ENCODE measurements at places on chromosomes 1 and 21.

DNA sequence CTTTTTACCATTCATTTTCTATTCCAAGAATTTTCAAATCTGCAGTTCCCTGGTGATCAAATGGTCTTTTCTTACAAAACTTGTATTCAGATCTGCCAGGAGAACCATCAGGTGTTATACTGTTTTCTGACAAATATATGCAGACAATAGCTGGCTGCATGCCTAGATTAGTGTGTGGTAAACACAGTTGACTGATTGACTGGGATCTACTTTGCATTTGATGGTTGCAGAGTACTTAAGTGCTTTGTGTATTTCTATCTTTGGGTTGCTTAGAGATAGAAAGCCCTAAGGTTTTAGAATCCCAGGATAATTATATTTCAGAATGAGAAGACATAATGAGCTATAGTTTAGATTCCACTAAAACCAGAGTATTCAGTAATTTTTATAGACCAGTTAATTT lies 102.0 kb upstream of the CHODL start:
- no peak for DNase-seq

- DNase-seq, result no peak
Observed at GRCh38 chr1:107940017-107940577, 24.9 kb downstream of the VAV3 start.

DNA sequence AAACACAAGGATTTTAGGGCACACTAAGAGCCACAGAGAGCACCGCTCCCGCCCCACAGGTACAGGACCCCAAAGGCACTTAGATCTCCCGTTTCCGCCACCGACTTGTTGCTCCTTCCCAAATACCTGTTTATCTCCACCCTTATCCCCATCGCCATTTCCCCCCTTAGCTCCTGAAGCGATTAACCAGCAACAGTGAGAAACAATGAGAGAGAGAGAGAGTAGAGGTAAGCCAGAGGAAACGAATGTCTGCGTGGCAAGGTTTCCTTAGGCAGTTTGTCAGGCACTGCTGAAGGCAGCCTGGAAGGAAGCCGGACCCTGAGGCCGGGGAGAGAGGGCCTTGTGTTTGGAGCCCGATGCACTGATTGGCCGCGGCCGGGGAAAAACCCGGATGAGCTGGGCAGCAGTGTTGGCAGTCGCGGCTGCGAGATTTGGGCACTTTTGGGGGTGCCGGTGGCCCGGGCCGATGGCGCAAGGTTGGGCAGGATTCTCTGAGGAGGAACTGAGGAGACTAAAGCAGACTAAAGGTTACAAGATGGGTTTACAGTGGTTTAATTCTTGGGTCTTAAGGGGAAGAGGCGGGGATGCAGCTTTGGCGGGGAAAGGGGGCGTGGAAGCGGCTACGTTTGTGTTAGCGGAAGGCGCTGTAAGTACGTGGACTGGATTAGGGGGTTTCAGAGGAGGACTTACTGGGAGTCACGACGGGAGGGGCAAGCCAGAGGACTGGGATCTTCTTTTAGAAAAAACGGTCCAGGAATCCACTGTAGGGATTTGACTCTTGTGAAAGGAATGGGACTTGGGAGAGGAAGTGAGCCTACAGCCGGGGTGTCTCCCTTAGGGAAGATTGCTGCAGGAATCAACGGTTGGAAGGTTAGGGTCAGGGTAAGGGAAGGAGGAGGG lies at the start of gene GORAB:
Gene GORAB (plus strand): TSS at position 409 of the 900 bp plus-strand sequence. CDS start 58 bp downstream, at position 467.
- DNase-seq, result peak; percentile 81

- no peak for DNase-seq
Observed at GRCh38 chr1:54859700-54860391, 27.1 kb downstream of the DHCR24 start.

DNA sequence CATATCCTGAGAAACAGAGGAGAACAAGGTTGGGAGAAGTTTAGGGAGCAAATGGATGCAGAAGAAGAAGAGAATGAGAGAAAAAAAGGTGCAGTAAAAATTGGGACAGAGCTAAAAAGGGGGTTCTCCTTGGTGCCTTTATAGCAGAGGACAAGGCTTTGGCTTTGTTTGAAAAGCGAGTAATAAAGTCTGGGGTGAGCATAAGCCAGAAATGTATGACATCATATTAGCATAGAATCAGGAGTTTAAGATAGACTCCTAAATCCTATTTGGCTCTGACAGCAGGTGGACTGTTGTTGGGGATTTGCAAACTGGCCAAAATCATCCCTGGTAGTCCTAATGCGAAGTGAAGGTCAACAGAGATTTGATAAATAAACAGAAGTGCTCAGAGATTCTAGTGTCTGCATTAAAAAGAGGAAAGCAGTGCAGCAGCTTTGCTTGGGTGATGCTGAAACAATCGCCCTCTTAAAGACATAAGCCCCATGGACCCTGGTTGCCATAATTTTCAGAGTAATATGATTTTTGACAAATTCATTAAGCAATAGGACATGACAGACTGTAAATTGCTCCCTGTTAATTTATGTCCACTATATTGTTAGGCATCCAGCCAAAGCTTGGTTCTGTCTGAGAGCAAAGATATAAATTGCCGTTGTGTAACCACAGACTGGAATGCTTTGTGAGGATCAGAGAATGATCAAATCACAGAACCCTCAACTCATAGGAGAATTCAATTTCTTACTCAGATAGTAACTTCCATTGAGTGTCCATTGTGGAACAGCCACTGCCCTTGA lies 385.0 kb upstream of the NFIA start:
- no peak for DNase-seq

GRCh38 chr1:54011316-54012007 lies 6.5 kb downstream of the LDLRAD1 start:
- no peak for DNase-seq

DNA sequence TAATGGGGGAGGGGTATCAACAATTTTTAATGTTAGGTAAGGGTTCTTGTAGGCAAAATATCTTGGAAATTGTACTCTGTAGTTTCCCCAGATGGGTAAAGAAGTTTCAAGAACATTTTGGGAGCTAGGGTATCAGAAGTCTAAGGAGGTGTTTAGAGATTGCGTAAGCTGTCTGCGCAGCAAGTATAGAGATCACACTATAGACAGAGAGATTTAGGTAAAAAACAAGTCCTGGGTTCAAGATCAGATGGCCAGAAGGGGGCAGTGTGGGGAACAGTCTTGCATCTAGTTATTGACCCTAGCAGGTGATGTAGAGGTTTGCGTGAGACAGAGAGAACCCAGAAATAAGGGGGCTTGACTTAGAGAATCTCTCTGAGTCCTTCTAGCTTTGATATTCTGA lies 80.8 kb downstream of the S1PR1 start:
- DNase-seq, result no peak

- no peak for DNase-seq
Observed at GRCh38 chr1:10803971-10804820, 7.8 kb upstream of the CASZ1 start.

GRCh38 chr1:100151679-100152078 lies 18.7 kb downstream of the TRMT13 start:
- DNase-seq, result no peak

DNA sequence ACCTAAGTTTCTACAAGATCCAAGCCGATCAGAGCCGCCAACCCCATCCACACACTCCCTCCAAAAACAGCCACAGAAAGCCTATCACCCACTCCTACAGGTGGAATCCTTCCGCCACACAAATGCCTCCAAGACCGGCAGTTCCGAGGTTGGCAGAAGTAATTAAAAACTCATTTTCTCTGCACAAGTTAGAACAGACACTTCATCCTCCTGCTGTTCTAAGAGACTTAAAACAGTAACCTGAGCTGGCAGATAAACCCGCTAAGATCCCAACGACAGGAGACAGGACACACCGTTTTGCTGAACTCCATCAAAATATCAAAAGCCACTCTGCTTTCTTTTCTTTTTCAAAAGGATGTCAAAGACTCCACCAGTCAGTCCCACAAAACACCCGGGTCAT lies 2.8 kb downstream of the SSBP3 start:
- DNase-seq, result no peak

DNA sequence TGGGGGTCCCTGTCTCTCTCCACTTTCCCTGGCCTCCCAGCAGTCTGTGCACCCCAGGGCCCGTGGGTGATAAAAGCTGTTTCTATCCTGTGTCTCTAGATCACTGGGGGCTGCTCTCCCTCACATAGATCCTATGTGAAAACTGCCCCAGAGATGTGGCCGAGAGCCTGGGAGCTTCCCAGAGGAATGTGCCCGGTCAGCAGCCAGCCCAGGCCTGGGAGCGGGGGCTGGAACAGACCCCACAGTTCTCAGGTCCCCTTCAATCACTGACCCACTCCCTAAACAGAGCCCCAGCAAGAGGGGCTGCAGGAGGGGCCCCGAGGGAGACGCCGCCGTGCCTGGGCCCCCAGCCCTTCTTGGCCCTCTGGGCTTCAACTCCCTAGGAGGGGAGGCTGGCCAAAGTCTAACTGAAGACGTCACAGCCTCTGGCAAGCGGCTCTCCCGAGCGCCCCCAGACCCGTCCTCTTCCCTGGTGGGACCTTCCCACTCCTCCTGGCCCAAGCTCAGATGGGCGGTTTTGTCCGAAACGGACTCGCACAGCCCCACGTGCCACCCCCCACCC lies 403 bp downstream of the MXRA8 start:
- no peak for DNase-seq

GRCh38 chr1:25256578-25256965 lies 9.3 kb upstream of the RSRP1 start:
- DNase-seq, result no peak

- DNase-seq, result no peak
Observed at GRCh38 chr1:1544544-1544943, 4.1 kb upstream of the TMEM240 start.

DNA sequence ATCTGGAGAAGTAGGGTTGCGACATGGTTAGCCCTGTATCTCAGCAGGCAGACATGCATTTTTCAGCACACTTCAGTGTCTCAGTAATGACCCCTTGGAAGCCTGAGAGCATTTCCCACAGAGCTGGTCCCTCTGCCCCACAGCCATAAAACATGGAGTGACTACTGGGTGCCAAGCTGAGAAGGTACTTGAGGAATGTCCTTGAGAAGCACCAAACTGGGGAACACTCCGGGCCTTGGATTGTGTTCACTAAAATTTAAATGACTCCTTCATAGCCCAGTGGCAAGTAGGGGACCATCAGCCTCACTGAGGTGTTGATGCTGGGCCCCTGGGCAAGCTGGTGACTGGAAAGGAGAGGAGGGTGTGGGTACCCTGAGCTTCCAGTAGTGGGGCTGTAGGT lies 54.7 kb downstream of the KCNJ6 start:
- no peak for DNase-seq

DNA sequence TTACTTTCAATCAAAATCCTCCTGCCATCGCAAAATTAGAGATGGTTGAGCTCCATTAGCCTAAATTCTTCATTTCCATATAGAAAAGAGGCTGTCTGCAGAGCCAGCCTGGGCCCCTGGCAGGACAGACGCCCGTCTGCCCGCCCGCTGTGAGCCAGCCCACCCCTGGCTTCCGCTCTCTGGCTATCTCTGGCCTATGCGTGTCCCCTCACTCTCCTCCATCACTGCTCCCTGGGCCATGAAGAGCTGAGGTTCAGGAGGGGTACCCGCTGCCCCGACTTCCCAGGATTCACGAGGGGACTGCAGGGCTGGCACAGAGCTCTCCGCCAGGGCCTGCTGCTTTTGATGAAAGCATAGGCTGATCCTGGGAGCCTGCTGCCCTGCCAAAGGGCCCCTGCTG lies 117.6 kb downstream of the CASZ1 start:
- DNase-seq, result no peak

- no peak for DNase-seq
Observed at GRCh38 chr1:115492880-115493279, 148.9 kb upstream of the VANGL1 start.

DNA sequence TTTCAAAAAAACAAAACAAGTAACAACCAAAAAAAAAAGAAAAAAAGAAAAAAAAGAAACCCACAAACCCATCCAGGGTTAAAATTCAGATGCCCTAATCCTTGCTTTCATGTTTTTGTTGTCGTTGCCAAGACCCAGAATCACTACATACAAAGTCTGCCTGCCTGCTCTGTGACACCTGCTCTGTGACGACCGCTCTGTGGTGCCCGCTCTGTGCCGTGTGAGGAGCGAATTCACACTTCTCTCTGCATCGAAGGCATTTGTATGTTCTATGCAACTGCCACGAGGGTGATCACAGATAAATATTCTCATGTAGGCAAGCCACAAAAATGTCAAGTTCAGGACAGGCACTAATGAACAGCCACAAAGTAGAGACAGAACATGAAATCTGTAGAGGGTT lies 178.6 kb downstream of the SLC45A1 start:
- DNase-seq, result no peak

DNA sequence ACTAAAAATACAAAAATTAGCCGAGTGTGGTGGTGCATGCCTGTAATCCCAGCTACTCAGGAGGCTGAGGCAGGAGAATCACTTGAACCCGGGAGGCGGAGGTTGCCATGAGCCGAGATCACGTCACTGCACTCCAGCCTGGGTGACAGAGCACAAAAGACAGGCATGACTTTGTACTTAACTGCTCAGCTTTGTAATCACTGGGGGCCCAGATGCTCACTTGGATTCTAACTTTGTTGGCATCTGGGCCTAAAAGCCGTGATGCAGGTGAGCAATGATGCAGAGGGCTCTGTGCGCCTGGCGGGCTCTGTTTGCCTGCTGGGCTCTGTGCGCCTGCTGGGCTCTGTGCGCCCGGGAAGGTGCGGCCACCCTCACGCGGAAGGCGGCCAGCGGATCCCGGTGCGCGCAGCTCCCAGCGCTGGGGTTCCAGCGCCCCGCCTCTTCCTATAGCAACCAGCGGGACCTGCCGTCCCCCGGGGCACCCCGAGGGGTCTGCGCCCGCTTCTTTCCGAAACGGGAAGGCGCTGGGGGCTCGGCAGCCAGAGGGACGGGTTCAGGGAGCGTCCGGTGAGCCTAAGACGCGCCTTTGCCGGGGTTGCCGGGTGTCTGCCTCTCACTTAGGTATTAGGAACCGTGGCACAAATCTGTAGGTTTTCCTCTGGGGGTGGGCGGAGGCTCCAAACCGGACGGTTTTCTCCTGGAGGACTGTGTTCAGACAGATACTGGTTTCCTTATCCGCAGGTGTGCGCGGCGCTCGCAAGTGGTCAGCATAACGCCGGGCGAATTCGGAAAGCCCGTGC lies 31.7 kb downstream of the PRMT2 start:
- DNase-seq, result no peak

DNA sequence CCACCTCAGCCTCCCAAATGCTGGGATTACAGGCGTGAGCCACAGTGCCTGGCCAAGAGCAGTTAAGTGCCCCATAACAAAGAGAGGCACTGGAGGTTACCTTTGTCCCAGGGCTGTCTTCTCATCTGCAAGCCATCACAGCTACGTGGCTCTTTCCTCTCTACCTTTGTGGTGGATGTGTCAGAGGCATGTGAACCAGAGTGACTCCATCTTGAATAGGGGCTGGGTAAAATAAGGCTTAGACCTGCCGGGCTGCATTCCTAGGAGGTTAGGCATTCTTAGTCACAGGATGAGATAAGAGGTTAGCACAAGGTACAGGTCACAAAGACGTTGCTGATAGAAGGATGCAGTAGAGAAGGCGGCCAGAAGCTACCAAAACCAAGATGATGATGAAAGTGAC lies 59.4 kb upstream of the POU2F1 start:
- DNase-seq, result no peak

DNA sequence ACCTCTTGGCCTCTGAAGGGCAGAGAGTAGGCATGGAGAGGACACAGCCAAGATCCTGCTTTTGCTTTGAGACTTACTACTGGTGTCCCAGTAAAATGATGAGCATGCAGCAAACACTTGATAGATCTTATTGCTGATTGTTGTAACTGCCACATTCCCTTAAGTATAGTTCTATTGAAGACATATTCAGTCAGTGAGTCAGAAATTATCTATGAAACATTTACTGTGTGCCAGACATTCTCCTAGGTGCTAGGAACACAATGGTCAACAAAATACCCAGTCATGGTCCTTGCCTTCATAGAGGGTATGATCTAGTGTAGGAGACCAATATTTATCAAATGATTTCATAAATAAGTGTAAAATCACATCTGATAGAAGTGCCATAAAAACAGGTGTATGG lies 13.6 kb downstream of the STYXL2 start:
- no peak for DNase-seq

GRCh38 chr1:45510972-45511527 lies 10.6 kb downstream of the PRDX1 start:
- no peak for DNase-seq

All from stimulated activated CD4-positive, alpha-beta T cell treated with anti-CD3 and anti-CD28 coated beads, TNF-alpha, amount 100 ng/mL, for 48 hours (primary cell).